ENCODE measurements at places on chromosomes 2 and 18. TPM values are rescaled to one million over a fixed set of nuclear protein-coding genes. Genes with fewer than 3 reads are reported as not detected.

- no peak for DNase-seq
These were observed 27.7 kb upstream of the CPS1 start for GRCh38 chr2:210528716-210529115.

DNA sequence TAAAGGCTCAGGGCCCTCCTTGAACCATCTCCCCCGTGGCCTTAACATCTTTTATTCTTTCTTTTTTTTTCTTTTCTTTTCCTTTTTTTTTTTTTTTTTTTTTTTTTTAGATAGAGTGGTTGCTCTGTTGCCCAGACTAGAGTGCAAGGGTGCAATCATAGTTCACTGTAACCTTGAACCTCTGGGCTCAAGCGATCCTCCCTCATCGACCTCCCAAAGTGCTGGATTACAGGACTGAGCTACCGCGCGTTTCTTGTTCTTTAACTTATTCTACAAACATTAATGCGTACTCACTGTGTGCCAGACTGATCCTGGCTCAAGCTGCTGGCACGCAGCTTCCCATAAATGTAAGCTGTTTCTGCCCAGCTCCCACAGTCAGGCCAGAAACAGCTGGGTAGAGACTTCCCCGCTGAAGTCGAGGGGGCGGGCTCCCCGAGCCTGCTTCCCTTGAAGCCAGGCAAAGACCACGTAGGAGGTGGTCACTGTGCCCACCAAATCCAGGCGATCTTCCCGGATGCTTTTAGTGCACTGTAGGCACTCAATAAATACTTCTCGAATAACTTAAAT, 29.2 kb upstream of the ATP6V1B1 start:
- no peak for DNase-seq

DNA sequence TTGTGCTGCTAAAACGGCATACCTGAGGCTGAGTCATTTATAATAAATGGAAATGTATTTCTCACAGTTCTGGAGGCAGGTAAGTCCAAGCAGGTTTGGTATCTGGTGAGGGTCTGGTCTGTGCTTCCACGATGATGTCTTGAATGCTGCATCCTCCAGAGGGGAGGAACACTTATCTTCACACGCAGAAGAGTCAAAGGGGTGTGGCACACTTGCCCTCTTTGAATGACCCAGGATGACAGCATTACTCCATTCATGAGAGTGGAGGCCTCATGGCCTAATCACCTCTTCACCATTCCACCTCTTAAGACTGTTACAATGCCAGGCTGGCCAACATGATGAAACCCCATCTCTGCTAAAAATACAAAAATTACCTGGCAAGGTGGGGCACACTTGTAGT, 61.0 kb downstream of the NCAPH start:
- DNase-seq: no peak

GRCh38 chr2:133682347-133682746, 114.1 kb upstream of the NCKAP5 start:
- no peak for DNase-seq

DNA sequence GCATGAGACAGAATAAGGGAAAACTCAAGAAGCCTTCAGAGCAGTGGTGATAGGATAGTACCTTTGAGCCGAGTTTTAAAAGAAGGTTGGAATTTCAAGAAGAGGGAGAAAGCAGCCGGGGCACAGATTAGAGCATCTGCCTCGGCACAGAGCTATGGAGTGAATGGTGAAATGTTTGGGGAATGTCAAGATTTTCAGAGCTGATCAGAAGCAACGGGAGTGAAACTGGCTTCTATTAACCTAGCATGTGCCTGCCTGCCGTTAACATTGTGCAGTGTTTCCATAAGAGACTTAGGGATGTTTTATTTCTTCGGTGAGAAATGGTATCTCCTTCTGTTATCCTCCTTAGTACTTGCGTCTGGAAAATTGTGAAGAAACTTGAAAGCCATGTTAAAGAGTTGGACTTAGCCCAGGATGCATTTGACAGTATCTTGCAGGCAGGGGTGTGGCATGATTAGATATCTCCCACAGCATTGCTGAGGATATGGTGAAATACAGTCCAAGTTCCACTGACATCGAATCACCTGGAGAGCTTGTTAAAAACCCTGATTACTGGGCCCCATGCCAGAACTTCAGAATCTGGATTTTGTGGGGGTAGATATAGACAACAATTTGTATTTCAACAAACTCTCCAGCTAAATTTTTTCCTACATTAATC, 96.8 kb upstream of the PPP1CB start:
- DNase-seq: no peak

- no peak for DNase-seq
These were observed 465.1 kb upstream of the MYT1L start for GRCh38 chr2:2796207-2796606.

- peak; percentile 92 for DNase-seq
These were observed 20.9 kb upstream of the COL6A3 start for GRCh38 chr2:237434866-237435311.

- no peak for DNase-seq
These were observed 382.1 kb upstream of the CDH20 start for GRCh38 chr18:60951091-60951490.

DNA sequence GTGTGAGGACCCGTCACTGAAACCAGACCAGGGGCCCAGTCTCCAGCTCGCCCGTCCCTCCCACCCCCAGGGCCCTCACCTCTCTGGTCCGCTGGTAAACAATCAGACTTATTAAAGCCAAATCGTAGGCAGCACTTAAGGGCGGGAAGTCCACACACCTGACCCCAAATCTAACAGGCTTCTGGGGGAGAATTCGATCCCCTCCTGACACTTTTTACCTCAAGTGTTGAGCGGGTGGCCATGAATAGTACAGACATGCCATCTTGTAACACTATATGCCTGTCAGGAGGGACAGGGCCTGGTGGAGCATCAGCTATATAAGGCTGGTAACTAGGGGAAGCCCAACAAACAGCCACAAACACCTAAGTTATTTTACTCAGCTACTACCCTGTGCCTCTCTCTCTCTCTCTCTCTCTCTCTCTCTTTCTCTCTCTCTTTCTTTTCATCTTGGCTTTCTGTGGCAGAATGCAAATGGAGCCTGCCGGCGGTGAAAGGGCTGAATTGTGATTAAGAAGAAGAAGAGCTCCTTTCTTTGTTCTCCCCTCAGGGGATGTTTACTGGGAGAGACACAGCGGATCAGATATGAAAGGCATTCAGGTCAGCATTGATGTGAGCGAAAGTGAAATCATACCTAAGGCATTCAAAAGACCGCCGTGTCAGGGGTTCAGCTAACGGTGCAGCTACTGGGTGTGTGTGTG, 9.5 kb downstream of the ZEB2 start:
- no peak for DNase-seq

DNA sequence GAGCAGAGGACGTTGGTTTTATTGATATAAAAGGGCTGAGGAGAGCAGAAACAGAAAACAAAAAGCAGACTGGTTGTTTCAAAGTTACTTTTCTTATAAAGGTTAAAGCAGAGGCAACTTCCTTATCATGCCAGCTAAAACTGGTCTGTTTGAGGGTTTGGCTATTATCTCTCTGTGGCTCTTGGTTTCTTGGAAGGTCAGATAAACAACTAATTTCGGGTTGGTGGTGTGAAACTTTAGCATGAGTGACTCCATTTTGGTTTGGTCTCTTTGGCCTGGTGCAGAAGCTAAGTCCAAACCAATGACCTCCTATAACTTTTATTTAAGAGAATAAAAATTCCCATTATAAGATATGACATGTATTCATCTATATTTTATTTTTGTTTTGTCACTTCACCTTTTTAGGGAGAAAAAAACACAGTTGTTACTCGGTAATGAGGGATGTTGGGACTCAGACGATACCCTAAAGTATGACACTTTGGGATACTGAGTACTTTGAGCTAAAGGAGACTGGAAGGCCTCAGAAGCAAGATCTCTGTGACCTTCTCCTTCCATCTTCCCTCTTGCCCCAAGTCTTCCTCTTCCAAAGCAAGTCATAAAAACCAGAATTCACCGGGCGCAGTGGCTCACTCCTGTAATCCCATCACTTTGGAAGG, 23.3 kb downstream of the TNFAIP6 start:
- no peak for DNase-seq

- no peak for DNase-seq
These were observed 21.1 kb downstream of the BIRC6 start for GRCh38 chr2:32377928-32378327.

DNA sequence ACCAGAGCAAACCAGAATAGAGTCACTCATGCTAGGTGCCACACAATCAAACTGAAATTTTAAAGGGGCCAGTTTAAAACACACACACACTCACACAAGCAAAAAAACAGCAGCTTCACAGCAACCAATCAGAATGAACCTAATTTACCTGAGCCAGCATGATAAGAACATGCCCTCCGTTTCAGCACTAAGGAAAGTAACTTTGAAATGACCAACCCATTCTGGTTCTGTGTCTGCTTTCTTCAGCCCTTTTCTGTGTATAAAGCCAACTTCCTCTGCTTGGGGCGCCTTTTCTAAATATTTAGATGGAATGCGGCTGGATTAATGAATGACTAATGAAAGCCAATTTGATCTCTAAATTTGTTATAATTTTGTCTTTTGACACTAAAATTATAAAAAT, 629.1 kb downstream of the ZEB2 start:
- no peak for DNase-seq

GRCh38 chr18:52850031-52850560, 510.1 kb downstream of the DCC start:
- DNase-seq: no peak

- DNase-seq: peak; percentile 80
These were observed at the start of gene VWC2L for GRCh38 chr2:214410918-214411554. TSS of gene VWC2L (plus strand) at chr2:214411054. CDS start at chr2:214414194, 3,140 bp downstream.

GRCh38 chr18:27674411-27674810, 489.3 kb upstream of the CHST9 start:
- no peak for DNase-seq

- no peak for DNase-seq
These were observed 97.0 kb upstream of the CERS6 start for GRCh38 chr2:168359082-168359481.

DNA sequence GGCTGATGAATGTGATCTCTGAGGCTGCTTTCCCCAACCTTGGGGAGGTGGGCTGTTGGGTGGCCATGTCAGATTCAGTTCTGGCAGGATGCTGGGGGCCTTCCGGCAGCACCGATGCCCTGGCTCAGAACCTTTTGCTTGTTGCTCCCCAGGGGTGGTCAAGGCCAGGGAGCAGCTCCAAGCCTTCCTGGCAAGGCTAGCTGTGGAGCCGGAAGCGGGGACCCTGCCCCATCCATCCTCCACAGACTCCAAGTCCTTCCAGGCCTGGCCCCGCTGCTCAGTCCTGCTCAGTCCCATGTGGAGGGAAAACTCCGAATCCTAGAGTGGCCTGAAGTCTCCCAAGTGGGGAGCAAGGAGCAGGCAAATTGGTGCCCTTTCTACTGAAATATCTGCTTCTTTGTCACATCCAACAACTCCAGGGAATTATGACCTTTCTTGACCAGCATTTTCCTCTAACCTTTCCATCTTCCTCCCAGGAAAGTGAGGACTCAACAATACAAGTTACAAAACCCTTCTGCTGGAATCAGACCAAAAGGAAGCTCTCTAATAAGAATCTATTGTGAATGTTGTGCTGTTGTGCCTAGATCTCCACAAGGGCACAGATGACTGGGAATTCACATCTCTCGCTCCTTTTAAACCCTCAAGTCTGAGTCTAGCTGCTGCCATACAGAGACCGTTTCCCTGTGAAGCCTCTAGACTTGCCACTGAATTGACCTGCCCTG, 134.0 kb downstream of the MCFD2 start:
- DNase-seq: no peak

DNA sequence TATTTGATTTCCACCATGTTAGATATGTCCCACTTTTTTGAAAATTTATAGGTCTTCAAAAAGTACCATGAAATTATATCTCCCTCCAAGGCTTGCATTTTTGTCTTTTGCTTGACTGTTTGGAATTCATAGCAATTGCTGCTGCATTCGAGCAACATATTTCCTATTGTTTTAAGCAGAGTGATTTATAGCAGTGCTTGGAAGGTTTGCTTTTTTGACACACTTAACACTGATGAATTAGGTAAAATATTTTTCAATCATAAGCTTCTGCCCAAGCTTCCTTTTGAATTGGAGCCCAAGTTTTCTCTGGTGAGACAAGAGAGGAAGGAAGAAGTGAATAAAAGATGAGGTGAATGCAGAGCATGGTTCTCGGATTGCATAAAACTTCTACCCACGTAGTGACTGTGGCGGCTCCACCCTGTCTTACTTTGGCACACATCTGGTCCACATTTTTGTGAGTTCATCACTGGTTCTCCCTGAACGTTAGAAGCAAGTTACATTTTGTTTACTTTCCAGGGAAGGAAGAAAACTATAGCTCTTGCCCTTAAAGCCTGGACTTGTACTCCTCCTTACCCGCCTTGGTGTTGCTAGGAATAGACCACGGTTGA, 667.0 kb downstream of the TSN start:
- DNase-seq: peak; percentile 23

GRCh38 chr2:119427756-119428155, 3.9 kb upstream of the TMEM37 start:
- no peak for DNase-seq

GRCh38 chr2:218755567-218756404, 26.2 kb upstream of the CYP27A1 start:
- no peak for DNase-seq

- DNase-seq: no peak
These were observed 33.4 kb upstream of the TUBA3E start for GRCh38 chr2:130231656-130232055.

- DNase-seq: no peak
These were observed 273.6 kb downstream of the PAX3 start for GRCh38 chr2:222024932-222025880.

DNA sequence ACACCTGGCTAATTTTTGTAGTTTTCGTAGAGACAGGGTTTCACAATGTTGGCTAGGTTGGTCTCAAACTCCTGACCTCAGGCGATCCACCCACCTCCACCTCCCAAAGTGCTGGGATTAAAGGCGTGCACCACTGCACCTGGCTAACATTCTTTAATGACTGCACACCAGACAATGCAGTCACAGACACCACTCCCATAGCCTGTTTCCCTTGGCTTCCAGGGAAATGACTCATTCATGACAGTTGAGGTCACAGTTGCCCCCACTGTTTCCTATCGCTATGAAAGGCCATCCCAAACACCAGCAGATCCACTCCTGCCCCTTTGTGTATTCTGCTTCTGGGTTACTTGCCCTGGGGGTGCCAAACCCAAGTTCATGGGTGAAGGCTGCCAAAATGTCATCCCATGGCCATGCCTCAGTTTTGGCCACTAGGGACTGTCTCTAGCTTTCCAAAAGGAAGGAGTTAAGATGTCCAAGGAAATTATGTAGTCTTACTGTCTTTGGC, 8.7 kb downstream of the CHMP1B start:
- DNase-seq: no peak

- DNase-seq: no peak
These were observed 856.4 kb upstream of the CELF4 start for GRCh38 chr18:38421872-38422615.

CERS6 gene
- 25.3 TPM for total RNA-seq

ZSWIM2 gene
- not detected for total RNA-seq

CHRND gene
- total RNA-seq: not detected

SCN1A gene
- not detected for total RNA-seq

SH3RF3 gene
- 0.47 TPM for total RNA-seq

RDH14 gene
- 14.2 TPM for total RNA-seq

TMEM169 gene
- total RNA-seq: 0.51 TPM

TMEM37 gene
- not detected for total RNA-seq

PCARE gene
- not detected for total RNA-seq

All from activated CD4-positive, alpha-beta T cell treated with anti-CD3 and anti-CD28 coated beads, Interleukin-2, amount 10 ng/mL, durations not matched to agents 24 days and 14 days (primary cell).